ENCODE measurements at places on chromosomes 12 and 14.

- no peak for DNase-seq
These were observed 37.9 kb upstream of the PLEKHG6 start for GRCh38 chr12:6272300-6273204.

DNA sequence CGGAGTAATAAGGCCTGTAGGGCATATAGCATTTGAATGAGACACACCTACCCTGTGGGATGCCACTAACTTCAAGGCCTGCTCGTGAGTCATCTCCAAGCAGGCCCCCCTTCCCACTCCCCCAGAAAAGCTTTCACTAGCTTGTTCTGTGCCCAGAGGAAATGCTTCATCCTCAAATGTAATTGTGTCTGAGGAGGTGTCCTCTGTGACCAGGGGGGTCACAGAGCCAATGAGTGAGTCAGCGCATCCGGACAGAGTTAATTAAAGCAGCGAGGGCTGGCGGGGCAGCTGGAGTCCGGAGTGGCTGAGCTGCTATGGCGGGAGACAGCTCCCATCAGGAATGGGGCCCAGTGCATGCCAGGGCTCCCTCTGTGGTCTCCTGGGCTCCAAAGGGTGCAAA is 27.0 kb upstream of the ESRRB start:
- peak; percentile 51 for DNase-seq

DNA sequence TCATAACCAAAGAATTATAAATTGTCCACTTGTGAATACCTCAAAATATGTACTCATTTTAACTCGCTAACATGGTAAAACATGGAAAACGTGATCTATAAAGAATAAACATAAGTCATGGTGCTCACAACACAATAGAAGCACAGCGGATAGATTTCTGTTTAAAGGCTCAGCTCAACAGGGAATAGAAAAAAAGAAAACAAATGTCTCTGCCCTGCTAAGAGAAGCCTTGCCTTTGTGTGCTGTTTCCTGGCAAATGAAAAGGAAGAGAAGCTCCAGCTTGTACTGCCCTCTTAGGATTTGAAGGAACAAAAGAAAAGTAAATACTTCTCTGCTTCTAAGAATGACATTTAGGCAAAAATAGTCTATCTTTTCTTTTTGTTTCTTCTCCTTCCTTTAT is 121.0 kb upstream of the KRR1 start:
- DNase-seq: no peak

DNA sequence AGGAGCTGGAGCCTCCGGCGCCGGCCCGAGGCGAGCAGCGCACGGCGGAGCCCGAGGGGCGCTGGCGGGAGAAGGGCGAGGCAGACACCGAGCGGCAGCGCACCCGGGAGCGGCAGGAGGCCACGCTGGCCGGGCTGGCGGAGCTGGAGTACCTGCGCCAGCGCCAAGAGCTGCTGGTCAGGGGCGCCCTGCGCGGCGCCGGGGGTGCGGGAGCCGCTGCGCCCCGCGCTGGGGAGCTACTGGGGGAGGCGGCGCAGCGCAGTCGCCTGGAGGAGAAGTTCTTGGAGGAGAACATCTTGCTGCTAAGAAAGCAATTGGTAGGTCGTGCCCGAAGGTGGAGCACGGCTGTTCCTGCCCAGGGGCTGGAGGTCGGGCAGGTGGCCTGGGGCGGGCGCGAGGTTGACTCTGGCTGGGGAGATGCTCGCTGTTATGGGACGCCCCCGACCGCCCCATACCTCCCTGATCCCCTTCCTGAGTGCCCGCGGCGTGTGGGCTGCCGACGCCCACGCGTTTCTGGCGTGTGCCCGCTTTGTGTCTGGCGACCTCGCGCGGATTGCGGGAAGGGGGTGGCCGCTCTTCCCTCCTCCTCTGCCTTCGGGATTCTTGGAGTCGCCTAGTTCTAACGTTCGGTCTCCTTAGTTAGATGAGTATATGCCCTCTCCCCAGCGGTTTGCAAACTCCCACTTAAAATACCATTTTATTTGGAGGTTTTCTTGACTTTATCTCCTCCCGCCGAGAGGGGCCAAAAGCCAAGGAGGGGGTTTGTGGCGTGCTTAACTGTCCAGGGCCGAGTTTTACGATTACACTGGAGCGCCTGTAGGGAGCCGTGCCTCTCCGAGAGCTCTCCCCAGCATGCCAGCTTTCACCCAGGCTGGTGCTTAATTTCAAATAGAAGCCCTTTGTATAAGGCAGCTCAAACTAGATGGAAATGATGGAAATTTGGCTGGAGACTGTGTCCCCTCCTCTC is 752 bp downstream of the DACT1 start:
- DNase-seq: peak; percentile 44

DNA sequence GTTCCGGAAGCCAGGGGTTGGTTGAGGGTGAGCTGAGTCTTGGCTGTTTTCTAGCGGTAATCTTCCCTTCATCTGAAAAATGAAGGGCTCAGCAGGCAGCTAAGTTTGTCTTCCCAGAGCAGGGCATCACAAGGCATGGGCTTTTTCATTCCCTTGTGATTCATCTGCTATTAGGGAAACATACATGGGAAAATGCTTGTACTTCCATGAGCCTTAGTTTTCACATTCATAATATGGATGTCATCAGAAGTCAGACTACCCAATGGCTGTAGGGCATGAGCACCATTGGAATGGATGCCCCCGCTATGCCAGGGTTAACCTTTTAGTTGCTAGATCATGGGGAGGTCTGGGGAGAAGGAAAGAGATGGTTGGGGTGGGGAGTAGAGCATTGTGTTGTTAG is 18.7 kb downstream of the HELB start:
- DNase-seq: no peak

DNA sequence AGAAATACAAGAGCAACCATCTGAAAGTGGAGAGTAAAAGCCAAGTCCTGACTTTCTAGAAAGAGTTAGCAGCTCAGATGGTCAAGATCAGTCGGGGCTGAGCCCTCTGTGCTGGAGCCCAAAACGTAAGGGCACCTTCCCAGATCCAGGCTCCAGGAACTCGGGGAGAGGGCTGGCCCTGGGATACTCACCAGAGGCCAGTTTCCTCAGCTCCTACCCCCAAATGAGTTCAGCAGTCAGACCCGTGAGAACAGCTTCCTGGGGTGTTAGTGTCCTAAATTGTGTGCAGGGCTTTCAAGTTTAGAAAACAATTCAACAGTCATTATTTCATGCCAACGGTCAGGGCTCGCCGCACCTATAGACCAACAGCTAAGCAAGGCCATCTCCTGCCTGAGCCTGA is 147.6 kb upstream of the FKBP4 start:
- no peak for DNase-seq

GRCh38 chr14:100056431-100056830 is 8.8 kb upstream of the EVL start:
- no peak for DNase-seq

DNA sequence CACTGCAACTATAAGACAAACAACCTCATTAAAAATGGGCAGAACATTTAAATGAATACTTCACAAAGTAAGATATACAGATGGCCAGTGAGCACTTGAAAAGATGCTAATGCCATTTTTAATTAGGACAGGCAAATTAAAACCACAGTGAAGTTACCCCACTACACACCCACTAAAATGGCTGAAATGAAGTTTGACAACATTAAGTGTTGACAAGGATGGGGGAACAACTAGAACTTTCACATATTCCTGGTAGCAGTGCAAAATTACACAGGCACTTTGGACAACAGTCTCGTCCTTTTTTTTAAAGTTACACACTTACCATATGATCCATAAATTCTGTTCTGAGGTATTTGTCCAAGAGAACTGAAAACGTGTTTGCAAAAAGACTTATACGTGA is 278.9 kb upstream of the DIO3 start:
- DNase-seq: no peak

GRCh38 chr14:95562892-95563685 is 28.2 kb downstream of the GLRX5 start:
- peak; percentile 67 for DNase-seq

DNA sequence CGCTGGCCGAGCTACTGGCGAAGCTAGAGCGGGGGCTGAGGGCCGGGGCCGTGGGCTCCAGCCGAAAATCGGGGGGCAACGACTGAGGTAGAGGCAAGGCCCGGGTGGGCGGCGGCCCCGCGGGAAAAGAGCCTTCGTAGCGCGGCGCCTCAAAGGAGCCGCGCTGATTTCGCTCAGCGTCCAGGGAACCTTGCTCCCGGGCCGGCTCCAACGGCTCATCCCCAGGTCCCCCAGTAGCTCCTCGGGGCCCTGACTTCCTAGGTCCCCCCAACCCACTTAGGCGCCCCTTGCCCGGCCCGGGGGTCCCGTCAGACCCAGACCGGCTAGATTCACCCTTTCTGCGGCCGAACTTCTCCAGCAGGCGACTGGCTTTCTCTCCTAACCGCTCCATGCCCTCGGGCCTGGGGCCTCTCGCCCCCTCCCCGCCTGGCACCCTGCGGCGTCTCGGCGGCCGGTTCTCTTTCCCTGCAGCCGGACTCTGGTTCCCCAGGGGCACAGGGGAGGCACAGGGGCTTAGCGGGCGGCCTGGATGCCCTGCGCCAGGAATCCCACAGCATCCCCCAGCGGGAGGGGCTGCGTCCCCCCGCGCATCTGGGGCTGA is 375 bp downstream of the AJUBA start:
- DNase-seq: no peak

DNA sequence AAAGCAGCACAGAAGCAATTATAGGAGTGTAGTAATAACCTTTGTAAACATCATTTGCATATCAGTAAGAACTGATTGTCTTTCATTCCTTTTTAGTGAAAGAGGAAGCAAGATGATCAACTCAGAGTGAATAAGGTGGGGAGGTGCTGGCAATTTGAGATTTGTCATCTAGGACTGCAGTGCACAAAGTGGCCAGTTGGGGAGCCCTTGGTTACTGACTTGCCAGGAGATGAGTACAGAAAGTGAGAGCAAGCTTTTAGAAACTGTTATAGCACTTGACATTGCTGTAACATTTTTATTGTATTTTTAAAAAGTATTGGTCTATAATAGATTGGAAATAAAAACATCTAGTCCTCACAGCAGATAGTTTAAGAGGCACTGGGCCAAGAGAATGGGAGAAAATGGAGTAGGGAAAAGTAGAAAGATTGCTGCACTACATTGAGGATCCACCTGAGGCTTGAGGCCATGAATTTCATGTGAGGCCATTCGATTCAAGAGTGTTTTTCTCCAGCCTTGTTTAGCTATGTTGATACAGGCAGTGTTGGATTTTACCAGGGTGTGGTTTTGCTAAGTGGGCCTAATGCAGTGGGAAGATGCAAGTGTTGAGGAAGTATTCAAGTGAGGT is 98.2 kb downstream of the SNAPC1 start:
- peak; percentile 54 for DNase-seq

DNA sequence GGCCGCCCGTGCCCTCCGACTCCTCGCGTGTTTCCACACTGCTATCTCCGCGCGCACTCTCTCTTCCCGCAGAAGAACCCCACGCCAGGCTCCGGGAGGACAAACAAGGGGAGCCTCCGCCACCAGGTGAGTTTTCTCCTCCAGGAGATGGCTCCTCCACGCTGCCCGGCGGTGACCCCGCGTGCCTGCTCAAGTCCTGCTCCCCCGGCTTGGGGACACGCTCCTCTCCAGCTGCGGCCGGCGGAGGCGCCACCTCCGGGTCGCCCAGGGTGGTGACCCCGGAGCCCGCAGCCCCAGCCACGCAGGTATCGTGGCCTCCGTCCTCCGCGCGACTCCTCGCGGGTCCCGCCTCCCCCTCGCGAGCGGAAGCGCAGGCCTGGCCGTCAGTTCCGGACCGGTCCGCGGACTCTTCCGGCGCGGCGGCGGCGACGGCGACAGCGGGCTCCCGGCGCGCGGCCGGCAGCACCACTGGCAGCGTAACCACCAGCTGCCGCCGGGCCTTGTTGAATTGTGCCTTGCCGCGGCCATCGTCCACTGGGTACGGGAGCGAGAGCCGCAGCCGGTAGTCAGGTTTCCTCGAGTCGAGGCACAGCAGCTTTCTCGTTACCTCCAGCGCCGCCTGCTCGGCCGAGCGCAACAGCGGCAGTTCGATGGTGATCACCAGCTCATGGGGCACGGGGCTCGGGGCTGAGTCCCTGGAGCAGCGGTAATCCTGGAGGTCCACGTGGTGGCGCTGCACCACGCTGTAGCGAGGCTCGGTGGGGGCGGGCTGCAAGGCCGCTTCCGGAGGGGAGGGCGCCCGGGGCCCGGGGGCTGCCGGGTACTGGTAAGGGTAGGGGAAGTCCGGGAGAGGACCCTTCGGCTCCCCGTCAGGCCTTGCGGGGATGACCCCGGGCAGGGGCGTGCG is 1.2 kb downstream of the DNAAF2 start:
- DNase-seq: peak; percentile 97

DNA sequence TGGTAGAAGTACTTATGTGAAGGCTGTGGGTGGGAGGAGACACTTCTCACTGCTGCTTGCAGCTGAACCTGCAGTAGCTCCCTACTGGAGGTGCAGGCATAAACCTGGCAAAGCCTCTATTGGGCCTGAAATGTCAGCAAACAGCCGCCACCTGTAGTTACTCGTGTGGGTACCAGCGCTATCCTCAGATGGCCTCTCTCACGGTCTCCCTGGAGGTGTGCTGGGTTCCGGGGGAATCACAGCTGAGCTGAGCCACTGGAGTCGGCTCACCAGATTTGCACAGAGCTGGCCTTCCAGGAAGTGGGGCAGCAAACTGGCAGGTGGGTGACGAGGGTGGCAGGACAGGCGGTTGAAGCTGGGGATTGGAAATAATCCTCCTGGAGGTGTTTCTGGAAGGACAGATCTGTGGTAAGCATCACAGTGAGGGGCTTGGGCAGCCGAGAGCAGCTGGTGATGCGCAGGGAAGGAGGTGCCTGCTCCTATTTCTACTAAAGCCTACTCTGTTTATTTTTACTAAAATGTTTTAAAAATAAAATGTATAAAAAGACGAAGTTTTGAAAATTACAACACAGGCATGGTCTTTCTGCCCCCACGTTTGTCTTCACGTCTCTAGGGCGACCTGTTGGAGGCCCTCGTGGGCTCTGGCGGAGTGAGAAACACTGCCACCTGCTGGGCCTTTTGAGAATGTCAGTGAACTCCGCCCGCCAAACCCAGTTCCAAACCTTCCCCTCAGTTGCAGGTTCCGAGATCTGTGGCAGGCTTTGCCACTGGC is 67.8 kb upstream of the PLEKHG3 start:
- DNase-seq: no peak

DNA sequence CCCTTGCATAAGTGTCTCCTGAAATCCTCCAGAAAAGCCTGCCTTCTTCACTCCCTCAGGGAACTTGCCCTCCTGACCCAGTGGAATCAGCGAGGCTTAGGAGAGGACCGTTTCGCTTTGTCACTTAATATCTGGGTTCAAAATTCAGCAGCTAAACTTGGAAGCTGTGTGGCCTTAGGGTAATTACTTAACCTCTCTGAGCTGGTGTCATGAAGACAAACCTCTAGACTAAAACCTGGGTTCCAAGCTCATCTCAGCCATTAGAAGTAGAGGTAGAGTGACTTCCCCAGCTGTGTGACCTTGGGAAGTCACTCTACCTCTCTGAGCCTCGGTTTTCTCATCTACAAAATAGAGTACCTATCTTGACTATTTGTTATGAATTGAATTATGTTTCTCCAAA is 18.3 kb upstream of the RBM19 start:
- DNase-seq: no peak

Data from iris pigment epithelial cell (primary cell).